MM.1S (cell line): ENCODE measurements at places on chromosomes 16 and 17.

DNA sequence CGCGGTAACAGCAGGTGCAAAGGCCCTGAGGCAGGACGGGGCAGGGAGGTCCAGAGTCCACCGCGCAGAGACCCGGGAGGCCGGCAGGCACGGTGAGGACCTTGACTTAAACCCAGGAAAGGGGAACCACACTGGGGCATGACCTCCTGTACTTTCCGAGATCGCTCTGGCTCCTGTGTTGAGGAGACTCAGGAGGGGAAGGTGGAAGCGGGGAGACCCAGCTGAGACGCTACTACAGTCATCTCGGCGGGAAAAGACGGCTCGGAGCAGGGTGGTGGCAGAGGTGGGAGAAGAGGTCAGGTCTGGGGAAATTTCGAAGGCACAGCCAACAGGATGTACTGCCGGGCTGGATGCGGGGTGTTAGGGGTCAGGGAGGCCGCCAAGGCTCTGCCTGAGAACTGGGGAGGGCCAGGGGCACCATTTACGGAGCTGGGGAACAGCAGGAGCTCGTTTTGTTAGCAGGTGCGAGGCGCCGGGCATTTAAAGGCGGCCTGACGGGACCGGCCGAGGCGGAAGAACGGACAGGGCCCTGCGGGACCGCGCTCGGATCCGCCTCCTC lies 22.3 kb downstream of the NPTX1 start:
- no peak for DNase-seq

- DNase-seq: no peak
Observed at GRCh38 chr17:73126716-73127473, 34.4 kb upstream of the SLC39A11 start.

GRCh38 chr16:85594978-85595661 lies 18.0 kb upstream of the GSE1 start:
- DNase-seq: no peak

GRCh38 chr17:47220531-47220999 lies 11.4 kb downstream of the MYL4 start:
- no peak for DNase-seq

DNA sequence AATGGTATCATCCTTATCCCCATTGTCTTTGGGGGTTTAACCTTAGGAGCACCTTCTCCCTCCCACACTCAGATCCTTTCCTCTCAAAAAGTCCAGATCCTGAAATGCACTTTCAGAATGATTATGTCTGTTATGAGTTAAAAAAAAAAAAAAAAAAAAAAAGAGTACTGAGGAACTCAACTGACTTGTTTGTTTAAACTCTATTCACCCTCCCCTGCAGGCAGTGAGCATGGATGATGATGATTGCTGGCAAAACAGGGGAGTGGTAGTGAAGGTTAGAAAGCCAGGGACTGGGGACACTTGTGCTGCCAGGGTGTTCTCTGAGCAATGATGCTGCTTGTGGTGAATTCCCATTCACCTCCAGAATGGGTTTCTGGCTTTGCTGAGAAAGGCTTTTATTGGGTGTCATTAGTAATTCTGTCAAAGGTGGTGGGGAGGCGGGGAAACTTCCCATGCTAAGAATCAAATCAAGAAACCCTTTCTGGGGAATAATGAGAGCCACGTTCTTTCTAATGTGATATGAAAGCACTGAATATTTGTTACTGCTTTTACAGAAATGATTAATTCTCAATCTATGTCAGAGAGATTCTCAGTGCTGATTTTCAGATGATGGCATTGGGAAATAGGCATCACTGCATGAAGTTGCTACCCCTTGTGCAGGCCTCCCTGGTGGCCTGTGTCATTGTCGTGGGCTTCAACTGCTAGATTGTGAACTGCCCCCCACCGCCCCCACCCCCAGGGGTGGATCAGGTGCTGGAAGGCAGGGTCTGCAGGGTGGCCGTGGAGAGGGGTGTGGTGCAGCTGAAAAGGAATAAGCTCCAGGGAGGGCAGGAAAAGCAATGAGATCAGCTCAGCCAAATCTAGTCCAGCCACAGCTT lies 14.1 kb downstream of the CCL4 start:
- no peak for DNase-seq

DNA sequence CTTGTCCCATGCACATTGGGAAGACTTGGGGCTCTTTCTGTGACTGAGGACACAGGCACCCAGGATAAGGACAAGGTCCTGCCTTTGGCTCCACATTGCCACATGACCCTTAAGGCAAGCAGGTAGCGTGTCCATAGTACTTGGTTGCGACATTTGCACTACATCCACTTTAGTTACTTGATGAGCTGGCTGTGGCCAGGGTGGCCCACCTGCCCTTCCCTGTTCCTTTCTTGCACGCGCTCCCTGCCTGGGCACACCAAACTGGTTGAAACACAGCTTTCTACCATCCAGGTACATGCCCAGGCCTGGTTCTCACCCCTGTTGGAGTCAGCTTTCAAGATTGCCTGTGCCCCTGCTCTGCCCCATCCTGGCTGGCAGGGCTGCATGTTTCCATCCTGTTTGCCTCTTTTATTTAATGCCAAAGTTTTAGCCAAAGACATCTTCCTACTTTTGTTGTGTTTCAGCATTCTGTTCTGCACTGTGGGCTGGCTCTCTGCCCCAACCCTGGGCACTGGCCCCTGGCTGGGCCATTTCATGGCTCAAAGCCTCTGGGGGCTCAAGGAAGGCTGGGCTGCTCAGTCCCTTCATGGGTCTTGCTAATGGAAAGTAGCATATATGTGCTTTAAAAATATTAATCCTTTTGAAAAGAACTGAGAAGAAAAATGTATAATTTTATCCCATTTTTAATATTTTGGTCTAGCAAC lies 3.2 kb downstream of the B3GNT9 start:
- no peak for DNase-seq

GRCh38 chr17:2393954-2394749 lies 6.7 kb downstream of the MNT start:
- no peak for DNase-seq

DNA sequence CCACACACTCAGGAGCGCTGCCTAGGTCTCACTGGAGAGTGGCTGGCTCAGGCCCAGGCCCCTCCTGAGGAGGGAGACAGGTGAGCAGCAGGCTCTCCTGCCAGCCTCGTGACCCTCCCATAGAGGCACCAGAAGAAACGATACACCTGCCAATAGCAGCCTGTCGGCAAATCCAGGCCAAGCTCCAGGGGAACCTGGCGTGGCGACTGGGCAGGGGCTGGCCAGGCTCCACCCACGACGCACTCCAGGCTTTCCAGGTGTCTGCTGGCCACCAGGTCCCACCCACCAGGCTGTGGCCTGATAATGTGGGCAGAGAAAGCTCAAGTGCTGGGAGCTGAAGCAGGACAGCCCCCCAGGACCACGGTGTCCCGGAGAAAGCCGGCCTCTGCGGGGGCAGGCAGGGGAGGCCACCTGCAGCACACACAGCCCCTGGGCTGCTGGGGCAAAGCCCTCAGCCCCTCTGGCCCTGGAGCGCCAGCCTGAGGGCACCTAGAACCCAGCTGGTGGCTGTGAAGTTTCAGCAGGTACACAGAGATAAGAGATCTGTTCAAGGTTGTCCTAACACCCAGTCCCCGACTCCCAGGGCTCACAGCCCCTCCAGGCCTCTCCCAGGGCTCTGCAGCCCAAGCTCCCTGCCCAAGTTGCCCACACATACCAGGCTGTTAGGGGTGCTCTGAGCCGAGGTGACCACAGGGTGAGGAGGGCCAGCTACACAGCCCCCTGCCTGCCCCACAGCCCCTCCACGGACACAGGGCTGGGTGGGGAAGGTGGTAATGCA lies 2.4 kb downstream of the PGAP6 start:
- DNase-seq: no peak
